ENCODE measurements at places on chromosomes 1 and 21.

DNA sequence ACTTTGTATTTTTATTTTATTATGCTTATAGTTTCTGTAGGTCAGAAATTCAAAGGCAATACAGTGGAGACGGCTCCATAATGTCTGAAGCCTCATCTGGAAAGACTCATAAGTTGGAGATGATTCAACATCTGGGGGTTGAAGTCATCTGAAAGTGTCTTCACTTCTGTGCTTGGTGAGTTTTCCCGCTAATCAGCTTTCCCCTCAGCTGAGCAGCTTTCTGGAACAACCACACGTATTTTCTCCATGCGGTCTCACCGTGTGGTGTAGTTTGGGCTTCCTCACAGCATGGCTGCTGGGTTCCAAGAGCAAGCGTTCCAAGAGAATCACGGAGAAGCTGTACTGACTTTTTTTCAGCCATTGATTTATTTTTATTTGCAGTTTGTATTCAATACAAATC lies 7.6 kb upstream of the DDI2 start:
- no peak for DNase-seq

GRCh38 chr1:209012443-209013196 lies 570.9 kb upstream of the CAMK1G start:
- no peak for DNase-seq

DNA sequence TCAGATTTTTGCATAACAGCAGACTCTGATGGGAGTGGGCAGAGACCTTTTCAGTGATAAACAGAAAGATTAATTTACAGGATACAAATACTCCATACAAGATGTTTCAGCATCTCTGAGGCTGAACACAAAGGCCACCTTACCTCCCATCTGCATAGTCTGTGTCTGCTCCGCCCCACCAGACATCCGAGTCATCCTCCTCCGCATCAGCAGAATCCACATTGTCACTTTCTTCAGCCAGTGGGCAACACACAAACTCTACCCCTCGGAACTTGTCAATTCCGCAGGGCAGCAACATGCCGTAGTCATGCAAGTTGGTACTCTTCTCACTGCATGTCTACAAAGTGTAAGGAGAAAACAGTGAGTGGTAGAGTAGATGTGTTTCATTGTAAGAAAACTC lies 119.7 kb downstream of the APP start:
- no peak for DNase-seq

DNA sequence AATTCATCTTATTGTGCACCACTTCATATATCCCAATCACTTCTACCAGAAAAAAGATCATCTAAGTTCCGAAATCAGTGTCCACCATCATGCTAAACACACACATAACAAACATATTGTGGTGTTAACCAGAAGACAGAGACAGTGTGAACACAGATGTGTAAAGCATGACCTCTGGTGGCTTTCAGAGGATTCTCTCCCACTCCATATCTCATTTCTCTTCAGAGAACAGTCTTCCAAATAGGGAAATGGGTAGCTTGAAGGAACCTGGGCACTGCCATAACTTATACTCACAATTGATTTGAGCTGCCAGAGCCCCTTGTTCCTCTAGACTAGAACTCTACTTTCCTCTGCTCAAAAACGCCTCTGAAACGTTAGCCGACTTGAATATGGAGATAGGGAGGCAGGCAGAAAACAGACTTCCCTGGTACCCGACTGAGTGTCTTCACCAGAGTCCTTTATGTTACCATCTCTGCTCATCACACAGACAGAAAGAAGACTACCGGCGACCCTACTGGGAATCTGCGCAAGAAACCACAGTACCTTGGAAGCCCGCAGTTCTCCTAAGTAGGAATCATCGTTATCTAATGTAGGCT lies 1.8 kb upstream of the ELAPOR1 start:
- DNase-seq, result peak; percentile 57

- DNase-seq, result no peak
Measured at GRCh38 chr1:95431235-95431634, 197.2 kb downstream of the RWDD3 start.

- no peak for DNase-seq
Measured at GRCh38 chr1:232084584-232085223, 458.1 kb downstream of the DISC1 start.

- peak; percentile 75 for DNase-seq
Measured at GRCh38 chr1:36099681-36100341, 11.1 kb downstream of the ADPRS start.

DNA sequence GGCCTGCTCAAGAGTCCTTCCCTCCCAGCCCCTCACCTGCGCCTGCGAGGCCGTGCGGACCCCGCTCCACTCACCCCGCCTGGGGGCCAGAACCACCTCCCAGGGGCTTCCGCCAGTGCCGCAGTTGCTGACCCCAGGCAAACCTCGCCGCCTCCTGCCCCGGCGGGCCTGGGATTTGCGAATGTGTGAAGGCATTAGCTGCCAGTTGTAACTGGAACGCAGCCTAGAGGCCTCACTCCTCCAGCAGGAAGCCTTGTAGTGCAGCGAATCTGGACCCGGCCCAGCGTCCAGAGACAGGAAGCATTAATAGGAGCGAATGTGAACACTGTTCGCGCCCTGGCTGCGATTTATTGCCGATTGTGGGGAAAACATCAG lies 140.9 kb upstream of the ARHGEF16 start:
- peak; percentile 23 for DNase-seq

DNA sequence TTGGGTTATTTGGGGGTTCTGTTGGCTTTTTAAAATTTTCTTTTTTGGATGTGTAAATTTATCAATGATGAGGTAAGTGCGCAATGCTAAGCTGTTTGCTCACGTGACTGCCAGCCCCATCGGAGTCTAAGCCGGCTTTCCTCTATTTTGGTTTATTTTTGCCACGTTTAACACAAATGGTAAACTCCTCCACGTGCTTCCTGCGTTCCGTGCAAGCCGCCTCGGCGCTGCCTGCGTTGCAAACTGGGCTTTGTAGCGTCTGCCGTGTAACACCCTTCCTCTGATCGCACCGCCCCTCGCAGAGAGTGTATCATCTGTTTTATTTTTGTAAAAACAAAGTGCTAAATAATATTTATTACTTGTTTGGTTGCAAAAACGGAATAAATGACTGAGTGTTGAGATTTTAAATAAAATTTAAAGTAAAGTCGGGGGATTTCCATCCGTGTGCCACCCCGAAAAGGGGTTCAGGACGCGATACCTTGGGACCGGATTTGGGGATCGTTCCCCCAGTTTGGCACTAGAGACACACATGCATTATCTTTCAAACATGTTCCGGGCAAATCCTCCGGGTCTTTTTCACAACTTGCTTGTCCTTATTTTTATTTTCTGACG lies 3.1 kb downstream of the OLIG2 start:
- peak; percentile 59 for DNase-seq

DNA sequence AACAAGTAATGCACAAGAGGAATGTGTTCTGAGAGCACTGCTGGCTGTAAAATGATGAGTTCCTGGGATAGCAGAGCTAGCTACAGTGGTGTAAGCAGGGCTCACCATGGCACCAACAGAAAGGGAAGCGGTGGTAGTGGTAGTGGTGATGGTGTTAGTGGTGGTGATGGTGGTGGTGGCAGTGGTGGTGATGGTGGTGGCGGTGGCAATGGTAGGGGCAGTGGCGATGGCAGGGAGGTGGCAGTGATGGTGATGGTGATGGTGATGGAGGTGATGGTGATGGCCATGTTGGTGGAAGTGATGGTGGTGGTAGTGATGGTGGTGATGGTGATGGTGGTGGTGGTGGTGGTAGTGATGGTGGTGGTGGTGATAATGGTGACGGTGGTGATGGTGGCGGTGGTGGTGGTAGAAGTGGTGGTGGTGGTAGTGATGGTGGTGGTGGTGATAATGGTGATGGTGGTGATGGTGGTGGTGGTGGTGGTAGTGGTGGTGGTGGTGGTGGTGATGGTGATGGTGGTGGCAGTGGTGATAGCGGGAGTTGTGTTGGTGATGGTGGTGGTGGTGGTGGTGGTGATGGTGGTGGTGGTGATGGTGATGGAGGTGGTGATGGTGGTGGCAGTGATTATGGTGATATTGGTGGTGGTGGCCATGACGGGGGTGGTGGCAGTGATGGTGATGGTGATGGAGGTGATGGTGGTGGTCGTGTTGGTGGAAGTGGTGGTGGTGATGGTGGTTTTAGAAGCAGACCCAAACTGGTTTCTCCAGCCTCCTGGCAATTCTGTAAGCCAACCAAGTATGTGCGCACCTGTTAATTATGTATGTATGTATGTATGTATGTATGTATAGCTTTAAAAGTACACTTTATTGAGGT lies 254.1 kb downstream of the TRABD2B start:
- DNase-seq, result no peak

DNA sequence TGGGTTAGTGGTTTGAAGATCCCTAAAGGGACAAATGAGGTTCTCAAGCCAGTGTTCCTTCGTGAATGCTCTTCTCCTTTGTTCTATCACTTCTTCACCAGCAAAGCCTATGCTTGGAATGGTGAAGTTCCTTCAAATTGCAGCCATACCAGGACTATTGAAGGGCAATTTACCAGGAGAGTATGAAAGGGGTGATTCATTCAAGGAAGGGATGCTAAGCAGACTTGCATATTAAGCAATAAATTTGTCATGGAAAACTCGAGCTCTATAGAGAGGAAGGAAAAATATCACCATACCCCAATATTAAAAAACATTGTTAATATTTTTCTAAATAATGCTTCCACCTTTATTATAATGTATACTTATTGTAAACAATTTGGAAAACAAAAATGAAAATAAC lies 9.3 kb upstream of the TSNAX start:
- DNase-seq, result no peak

- DNase-seq, result no peak
Measured at GRCh38 chr1:39896909-39897685, 4.6 kb downstream of the MYCL start.

DNA sequence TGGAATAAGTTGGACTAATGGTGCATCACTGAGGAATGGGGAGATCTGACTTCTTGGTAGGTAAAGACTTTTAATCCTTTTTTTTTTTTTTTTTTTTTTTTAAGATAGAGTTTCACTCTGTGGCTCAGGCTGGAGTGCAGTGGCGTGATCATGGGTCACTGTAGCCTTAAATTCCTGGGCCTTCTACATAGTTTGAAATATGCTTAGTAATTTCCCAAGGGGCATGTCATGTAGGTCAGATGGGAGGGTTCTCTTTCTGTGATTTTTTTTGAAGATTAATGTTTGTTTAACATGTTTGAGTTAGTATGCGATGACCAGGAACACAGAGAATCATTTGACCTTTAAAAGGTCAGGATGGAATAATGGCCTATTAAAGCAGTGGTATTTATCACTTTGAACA lies 129.1 kb downstream of the S1PR1 start:
- no peak for DNase-seq

DNA sequence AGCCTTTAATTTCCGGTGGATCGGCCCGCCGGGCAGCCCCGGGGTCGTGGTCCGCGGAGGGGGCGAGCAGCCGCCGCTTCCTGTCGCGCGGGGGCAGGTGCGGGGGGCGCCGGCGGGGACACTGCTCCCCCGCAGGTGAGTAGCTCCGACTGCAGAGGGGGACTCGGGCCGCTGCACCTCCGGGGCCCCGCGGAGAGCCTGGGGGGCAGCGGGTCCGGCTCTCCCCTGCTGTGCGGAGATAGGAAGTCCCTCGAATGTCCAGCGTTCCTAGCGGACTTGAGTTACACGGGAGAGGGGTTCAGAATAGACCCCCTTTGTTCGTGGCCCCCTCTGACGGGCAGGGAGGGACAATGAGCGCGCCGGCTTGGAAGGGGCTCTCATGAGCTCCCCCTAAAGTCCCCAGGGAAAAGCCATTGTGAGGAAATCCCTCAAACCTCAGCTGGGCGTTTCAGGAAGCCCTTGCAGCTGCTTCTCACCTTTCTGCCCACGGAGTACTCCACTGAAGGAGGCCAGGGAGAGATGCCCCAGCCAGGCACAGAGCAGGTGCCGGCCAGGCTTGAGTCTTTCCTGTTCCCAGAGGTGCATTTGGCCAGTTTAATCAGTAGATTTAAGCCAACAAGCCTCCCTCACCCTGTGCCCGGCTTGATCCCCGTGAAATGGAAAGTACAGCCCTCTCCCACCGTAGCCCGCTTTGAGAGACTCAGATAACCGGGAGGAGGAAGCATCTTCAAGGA lies 925 bp downstream of the PDE9A start:
- peak; percentile 20 for DNase-seq

DNA sequence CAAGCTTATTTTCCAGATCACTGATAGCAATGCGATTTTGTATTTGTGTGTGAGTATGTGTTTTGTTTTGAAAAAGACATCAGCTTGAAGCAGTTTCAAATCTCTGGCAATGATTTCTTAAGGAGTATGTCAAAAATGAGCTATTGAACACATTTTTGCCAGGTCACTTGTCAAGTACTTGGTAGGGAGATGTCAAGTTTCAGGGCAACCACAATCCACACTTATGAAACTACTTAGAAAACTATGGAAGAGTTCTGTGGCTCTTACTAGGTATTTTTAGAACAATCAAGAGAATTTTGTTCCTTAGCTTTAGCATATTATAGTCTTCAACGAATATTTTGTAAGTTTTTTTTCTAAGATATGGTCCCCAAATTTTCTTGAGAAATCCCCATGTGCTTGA lies 318.8 kb upstream of the ZRANB2 start:
- DNase-seq, result no peak

GRCh38 chr1:74195339-74195738 lies 2.6 kb downstream of the LRRIQ3 start:
- DNase-seq, result no peak

- no peak for DNase-seq
Measured at GRCh38 chr1:204880906-204881305, 10.2 kb downstream of the NFASC start.

- DNase-seq, result no peak
Measured at GRCh38 chr1:80450711-80451110, 1350.0 kb upstream of the ADGRL2 start.

DNA sequence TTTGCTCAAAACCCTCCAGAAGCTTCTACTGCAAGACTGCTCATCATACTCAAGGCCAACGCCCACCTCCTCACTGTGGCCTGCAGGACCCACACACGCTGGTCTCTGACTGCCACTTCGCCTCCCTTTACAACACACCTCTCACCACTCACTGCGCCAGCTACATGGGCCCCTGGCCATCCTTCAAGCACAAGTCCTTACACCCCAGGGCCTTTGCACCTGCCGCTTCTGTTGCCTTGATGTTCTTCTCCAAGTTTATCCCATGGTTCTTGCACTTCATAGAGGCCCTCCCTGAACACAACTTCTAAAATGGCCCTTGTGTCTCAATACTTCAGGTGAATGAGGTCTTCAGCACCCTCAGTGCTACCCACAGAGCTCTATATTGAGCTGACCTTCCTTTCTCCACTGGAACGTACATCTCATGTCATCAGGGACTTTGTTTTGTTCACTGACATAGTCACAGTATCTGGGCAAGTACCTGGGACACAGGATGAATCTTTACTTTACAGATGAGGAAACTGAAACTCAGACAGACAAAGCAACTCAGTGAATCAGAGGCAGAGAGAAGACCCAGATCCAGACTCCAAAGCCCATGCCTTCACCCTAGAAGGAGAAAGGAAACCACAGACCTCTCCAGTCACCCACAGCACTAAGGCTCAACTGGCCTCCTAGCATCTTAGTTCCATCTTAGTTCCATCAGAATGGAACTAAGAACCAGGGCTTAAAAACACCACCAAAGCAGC lies 34.7 kb upstream of the CLSTN1 start:
- peak; percentile 19 for DNase-seq

GRCh38 chr1:48792961-48793360 lies 16.3 kb upstream of the BEND5 start:
- DNase-seq, result no peak

- peak; percentile 63 for DNase-seq
Measured at GRCh38 chr1:213014642-213015041, 1.0 kb downstream of the ANGEL2 start.

GRCh38 chr1:201507360-201507675 lies 395 bp upstream of the CSRP1 start:
- DNase-seq, result no peak

Data from suppressor macrophage treated with lipopolysaccharide for 1 hour (primary cell).